ENCODE measurements at places on chromosomes 2 and 18. TPM values are rescaled to one million over a fixed set of nuclear protein-coding genes. Genes with fewer than 3 reads are reported as not detected.

Gene TRIM54
- not detected for total RNA-seq

DNA sequence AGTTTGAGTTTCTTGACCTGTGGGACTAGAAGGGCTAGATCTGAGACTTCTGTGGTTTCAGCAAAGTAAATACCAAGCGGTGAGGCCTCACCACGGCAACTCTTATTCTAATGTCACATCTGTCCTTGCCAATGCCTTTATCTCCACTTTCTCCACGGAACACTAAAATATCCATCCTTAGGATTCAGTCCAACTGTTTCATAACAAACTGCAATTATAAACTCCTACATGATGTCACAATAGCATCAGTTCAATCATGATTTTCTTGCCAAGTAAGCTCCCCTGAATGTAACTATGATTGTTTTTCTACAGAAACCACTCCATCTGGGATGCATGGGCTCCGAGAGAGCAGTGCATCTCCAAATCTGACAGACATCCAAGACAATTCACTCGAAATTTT is 79.6 kb downstream of the LRATD1 start:
- peak; percentile 43 for DNase-seq

DNA sequence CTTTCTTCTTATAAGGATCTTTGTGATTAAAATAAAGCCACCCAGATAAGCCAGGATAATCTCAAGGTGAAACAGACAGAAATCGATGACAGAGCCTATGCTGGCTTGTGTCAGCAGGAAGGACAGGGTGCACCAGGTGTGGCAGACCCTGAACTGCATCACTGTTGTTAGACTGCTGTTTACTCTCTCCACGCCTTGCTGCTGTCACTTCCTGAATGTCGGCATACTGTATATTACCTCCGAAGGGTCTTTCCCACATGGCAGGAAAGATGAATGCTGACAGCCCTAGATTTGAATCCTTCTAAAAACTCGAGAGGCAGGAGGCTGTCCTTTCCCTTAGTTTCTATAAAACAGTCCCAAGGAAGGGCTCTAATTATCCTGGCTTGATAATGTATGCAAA is 18.9 kb upstream of the TMEM163 start:
- DNase-seq = no peak

DNA sequence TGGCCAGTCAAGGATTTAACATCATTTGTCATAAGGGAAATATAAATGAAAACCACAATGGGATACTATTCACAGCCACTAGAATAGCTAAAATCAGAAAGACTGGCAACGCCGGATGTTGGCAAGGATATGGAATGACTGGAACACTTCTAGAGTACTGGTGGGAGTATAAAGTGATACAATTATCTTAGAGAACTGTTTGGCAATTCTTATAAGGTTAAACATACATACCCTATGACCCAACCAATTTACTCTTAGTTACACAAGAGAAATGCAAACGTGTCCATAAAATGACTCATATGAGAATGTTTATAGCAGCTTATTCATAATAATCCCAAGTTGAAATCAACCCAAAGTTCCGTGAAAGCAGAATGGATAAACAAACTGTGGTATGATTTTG is 35.1 kb downstream of the MAPK4 start:
- DNase-seq = no peak

Gene CCDC150
- 4.4 TPM for total RNA-seq

Gene UGT1A5
- total RNA-seq = not detected

Gene PPP1CB
- 263 TPM for total RNA-seq

GRCh38 chr2:189372688-189373257 is 68.5 kb upstream of the WDR75 start:
- no peak for DNase-seq
